Gastrocnemius medialis (tissue), 4 donors: ENCODE measurements at places on chromosomes 11 and 22. TPM values are rescaled to one million over a fixed set of nuclear protein-coding genes. Genes with fewer than 3 reads are reported as not detected.
A peak's percentile ranks its signal among the peaks of the same experiment; 100 is the strongest.

- DNase-seq = no peak
Observed at GRCh38 chr11:102849311-102849710, 5.9 kb upstream of the MMP3 start.

Gene TRIM49
- total RNA-seq = not detected

- DNase-seq = peak; percentile 34
Observed at GRCh38 chr22:40024201-40025061, 29.7 kb downstream of the FAM83F start.

DNA sequence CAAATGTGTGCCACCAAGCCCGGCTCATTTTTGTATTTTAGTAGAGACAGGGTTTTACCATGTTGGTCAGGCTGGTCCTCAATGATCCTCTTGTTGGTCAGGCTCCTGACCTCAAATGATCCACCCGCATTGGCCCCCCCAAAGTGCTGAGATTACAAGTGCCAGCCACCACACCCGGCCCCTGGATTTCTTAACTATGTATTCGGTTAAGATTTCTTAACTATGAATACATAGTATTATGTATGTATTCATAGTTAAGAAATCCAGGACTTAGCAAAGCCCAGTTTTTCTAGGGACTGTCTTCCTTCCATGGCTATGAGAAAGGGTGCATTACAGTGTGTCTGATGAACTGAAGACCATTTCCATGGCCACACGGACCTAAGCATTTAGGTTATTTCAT lies 1.7 kb downstream of the C11orf91 start:
- no peak for DNase-seq

DNA sequence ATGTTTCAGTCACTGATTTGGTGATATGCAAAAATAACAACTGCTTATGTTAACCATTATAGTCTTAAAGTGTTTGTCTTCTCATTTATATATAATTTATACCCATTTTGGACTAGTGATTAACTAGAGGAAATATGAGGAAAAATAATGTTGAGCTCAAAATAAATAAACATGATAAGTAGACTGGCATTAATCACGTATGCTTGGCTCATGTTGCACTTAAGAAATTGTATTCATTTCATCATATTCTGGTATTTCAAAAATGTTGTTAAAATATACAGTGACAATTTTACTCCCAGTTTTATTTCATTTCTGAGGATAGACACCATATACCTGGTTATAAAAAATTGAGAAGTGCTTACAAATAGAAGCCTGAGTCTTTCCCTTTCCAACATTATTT lies 3.8 kb upstream of the OR10D3 start:
- no peak for DNase-seq

Gene MS4A14
- total RNA-seq = 0.56 TPM

DNA sequence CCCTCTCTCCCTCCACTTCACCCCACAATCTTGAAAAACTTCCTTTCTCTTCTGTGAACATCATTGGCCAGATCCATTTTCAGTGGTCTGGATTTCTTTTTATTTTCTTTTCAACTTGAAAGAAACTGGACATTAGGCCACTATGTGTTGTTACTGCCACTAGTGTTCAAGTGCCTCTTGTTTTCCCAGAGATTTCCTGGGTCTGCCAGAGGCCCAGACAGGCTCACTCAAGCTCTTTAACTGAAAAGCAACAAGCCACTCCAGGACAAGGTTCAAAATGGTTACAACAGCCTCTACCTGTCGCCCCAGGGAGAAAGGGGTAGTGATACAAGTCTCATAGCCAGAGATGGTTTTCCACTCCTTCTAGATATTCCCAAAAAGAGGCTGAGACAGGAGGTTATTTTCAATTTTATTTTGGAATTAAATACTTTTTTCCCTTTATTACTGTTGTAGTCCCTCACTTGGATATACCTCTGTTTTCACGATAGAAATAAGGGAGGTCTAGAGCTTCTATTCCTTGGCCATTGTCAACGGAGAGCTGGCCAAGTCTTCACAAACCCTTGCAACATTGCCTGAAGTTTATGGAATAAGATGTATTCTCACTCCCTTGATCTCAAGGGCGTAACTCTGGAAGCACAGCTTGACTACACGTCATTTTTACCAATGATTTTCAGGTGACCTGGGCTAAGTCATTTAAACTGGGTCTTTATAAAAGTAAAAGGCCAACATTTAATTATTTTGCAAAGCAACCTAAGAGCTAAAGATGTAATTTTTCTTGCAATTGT lies 92.3 kb downstream of the CD44 start:
- no peak for DNase-seq

GRCh38 chr22:19576460-19577421 lies 52.5 kb upstream of the CLDN5 start:
- no peak for DNase-seq

Gene ROBO4
- 18.3 TPM for total RNA-seq

Gene OR8D1
- total RNA-seq = not detected

Gene ANO1
- 9.2 TPM for total RNA-seq

DNA sequence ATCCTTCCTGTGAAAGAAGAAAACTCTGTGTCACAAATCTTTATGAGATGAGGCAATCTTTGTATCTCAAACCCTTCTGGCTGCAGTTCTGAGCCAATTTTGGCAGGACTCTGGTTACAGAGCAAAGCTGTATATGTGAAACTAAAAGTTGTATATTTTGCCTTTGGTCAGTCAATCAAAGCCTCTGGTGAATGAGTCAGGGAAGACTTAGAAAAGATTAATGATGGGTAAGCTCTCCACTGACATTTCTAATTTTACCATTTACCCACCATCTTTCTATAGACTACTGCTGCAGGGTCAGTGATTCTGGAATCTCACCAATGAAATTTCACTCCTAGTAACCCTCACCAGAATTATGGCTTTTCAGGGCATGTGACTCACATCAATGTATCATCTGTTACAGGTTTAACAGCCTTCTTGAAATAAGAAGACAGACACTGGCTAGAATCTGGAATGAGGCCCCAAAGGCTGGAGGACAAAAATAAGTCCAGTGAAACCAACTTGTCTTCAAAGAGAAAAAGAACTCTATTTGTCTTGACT lies 43.3 kb downstream of the USP35 start:
- no peak for DNase-seq

DNA sequence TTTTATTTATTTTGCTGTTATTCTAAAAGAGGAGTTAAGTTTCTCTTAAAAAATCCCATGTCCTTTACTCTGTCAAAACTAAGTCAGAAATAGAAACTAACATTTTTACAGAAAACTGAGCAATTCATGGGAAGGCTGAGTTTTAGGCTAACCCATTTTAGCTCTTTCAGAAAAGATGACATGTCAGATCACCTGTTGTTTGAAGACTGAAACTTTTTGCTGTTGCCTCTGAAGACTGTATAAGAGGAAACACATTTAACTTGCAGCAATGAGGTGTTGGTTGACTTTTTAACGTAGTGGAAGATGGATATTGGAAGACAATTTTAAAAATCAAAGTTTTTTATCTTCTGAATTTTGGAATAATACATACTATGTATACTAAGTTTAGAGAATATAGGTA lies 115.4 kb downstream of the METTL15 start:
- no peak for DNase-seq

DNA sequence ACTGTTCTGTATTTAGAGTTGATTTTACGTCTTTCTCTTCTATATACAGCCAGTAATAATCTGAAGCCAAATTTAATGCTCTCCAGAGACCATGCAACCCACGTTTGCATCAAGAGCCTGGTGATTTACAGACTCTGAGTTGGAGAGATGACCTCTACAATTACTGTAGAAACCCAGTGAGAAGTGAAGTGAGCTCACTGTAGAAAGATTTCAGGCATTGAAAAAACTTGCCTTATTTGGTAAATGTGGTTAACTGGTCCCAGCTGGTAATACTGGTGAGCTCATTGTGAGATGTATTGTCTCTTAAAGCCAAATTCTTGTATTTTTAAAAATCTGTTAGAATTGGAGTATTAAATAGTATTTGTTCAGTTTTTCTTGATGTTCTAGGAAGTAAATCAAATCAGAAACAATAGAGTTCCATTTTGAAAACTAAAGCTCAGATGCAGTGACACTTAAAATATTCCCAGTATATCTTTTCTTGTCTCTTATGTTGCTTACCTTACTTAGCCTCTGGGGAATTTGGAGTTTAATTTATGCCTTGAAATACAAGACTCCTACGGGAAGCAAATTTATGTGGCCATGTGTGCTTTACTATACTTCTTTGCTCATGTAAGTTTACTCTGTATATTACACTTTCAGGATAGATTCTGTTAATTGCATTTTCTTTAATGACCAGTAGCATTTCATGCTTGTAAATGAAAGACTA lies 189.9 kb downstream of the ARHGAP42 start:
- no peak for DNase-seq

- peak; percentile 31 for DNase-seq
Observed at GRCh38 chr22:19175602-19176174, 2.8 kb downstream of the SLC25A1 start.

Gene HORMAD2
- not detected for total RNA-seq

DNA sequence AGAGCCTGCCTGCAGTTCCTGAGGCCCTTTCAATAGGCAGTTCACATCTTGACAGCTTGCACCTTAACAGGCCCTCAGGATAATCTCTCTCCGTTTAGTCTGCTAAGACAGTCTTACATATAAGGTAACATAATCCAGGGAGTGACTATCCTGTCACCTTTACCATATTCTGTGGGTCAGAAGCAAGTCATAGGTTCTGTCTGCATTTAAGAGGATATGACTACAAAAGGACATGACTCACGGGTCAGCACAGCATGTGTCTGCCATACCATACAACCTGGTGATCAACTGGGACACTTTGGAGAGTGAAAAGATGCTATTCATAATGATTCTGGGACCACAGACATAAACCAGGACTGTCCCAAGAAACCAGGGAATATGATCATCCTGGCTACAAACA lies 611.1 kb downstream of the SOX6 start:
- DNase-seq = no peak

DNA sequence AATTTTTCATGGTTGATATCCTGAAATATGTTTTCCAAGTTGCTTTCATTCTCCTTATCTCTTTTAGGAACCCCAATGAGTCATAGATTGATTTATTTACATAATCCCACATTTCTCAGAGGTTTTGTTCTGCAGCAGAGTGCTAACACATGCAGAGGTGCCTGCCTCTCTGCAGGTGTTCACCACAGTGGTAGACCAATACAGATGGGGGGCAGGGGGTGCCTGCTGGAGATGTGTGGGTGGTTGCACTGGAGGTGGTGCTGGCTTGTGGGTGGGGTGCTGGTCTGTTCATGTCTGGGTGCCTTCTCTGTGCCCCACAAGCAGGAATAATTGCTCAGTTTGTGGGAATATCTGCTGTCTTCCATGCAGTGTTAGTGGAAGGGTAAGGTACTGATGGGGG lies 131.1 kb downstream of the JRKL start:
- no peak for DNase-seq

Gene ACCSL
- not detected for total RNA-seq

DNA sequence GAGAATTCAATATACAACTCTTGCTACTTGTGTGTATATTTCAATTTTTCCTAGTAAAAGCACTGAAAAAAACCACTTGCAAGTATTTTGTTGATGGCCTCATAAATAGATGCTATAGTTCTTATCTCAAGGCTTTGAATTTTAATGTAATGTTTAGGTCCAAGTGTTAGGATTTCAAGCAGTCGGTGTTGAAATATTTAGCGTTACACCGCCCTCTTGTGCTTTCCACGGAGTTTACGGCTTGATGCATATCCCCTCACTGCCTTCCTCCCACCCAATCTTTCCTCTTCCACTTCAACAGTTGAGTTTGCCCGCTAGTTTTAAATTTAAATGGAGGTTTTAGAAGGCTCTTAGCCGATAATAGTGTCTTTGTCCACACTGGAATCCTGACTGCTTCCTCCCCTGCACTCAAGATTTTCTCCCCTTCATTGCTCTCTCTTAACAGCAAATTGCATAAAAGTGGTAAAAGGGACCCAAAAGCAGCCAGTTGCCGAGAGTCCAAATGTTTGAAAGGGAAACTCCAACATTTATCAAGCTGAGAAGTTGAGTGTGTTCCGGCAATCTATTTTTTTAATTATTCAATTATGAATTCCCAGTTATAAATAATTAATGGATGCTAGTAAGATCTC lies 25.9 kb upstream of the HTATIP2 start:
- DNase-seq = no peak

DNA sequence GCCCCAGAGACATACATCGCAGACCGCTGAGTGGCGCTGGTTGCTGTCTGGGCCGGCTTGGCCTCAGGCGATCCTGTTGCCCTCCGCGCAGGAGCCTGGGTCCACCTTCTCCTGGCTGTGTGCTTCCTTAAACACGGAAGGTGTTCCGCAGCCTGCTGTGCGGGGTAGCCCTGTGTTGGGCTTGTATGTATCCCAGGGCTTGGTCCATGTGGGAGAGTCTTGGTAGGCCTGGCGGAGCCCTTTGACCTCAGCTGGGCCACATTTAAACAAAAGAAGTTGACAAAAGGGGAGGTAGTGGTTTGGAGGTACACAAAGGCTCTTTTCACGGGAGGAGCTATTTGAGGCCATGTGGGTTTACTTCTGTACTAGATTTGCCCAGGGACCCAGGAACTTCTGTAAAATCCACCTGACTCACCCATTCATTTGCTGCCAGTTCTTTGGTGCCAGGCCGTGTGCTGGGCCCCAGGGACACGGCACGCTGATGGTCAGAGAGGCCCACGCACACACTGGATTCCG lies 11.0 kb upstream of the GRAMD4 start:
- no peak for DNase-seq

- DNase-seq = no peak
Observed at GRCh38 chr11:126917531-126918204, 82.9 kb downstream of the KIRREL3 start.

DNA sequence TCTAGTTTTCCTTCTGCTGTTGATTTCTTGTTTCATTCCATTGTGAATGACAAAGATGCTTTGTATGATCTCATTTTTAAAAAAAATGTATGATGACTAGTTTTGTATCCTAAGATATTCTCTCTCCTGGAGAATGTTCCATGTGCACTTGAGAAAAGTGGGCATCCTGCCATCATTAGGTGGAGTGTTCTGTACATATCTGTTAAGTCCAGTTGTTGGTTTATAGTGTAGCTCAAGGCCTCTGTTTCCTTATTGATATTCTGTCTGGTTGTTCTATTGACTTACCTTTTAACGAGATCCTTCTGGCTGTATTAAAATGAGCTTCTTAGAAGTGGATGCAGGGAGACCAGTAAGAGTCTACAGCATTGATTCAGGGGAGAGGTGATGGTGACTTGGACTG lies 35.2 kb downstream of the SGSM1 start:
- DNase-seq = no peak

DNA sequence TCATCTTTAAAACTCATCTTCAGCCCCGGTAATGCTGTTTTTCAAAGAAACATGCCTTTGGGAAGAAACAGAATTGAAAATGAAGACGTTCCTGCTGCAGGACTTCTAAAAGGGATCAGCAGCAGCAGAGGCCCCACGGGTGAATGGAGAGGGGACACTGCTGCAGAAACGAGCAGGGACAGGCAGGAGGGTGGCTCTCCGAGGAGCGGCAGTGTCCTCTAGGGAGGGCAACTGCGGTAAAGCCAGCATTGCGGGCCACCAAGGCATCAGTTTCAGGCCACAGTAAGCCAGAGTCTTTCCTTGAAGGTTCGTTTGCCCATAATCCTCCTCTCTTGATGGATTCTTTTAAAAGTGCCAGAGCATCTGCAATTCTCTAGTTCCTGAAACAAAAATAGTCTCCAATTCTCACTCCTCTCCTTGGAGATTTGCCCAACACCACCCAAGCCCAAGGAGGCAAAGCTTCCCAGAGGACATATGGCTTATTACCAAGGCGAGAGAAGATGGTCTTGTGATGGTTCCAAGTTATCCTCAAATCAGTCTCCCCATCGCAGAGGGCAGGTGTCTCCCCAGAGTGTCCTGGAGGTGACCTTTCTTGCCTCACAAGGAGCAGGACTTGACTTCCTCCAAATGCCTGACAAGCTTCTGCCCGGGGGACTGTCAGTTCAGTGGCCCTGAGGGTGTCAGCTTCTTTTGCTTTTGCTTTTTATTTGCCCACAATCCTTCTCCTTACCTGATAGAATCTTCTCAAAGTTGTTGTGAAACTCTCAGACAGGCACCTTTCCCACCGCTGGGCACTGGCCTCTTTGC lies 341.1 kb upstream of the B3GAT1 start:
- DNase-seq = no peak
